ENCODE measurements at places on chromosomes 6 and 20.

DNA sequence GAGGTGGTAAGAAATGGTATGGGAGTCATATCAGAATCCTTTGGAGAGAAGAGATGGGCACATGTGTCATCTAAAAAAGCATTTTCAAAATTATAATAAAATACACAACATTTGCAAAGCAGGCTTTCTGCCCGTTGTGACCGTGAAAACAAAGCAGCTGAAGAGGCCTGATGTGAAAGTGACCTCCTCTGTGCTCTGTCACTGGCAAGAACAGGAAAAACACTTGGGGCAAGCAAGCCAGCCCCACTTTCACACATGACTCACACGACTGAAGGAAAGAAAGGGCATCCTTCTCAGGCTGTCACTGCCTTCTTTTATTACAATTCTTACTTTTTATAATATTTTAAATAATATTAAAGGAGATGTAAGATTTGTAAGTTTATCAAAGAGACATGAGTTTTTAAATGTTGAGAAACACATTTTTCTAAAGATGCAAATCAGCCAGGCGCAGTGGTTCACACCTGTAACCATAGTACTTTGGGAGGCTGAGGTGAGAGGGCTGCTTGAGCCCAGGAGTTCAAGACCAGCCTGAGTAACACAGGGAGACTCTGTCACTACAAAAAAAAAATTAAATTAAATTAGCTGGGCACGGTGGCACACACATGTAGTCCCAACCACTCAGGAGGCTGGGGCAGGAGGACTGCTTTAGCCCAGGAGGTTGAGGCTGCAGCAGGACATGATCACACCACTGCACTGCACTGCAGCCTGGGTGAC, 143.7 kb downstream of the BTBD9 start:
- no peak for DNase-seq

GRCh38 chr20:17834804-17835203, 133.8 kb downstream of the SNX5 start:
- DNase-seq, result no peak

GRCh38 chr6:93242049-93242448, 177.3 kb downstream of the EPHA7 start:
- DNase-seq, result no peak

DNA sequence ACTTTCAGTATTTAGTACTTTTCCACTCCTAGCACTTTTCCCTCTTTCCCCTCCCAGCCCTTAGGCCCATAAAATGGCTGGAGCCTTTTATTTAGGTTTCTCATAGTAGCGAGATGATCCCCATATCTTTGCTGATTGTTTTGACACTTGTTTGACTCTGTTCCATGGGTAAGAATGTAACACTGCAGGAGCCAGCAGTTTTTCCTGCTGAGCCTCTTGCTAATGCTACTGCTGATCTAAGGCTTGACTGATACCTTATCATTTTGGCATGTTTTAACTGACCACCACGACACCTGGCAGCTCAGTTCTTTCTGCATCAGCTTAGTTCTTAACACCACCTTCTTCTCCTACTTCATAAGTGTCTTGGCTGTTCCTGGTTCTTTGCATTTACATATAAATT, 29.6 kb downstream of the ZKSCAN8 start:
- DNase-seq, result no peak

- DNase-seq, result no peak
Measured at GRCh38 chr6:118581489-118581959, 33.4 kb downstream of the PLN start.

GRCh38 chr6:90468080-90468479, 118.8 kb downstream of the MAP3K7 start:
- DNase-seq, result no peak

- DNase-seq, result no peak
Measured at GRCh38 chr6:29491574-29491973, 3.8 kb upstream of the MAS1L start.

- no peak for DNase-seq
Measured at GRCh38 chr20:62537649-62538292, 62.0 kb upstream of the GATA5 start.

DNA sequence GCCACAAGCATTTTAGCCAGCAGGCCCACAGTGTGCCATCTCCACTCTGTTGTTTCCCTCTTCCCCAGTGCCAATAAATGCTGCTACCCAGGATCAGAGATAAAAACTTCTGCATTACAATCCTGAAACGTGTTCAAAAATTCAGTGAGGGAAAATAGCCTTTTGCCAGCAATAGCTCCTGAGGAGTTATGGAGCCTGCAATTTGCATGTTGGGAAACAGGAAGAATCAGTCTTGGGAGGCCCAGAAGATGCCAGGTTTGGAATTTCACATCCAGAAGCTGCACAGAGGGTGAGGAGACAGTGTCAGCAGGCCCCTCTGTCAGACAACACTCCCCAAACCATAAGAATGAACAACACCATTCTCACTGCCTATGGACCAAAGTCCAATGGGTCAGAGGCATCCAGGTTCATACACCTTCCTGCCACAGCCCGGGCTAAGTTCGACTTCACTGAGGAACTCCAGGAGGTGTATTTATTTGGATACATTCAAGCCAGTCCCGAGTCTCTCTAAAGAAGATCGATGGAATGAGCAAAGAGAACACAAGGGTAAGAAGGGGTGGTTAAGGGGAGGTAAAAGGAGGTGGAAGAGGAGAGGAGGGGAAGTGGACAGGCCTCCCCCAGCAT, 20.8 kb downstream of the RRBP1 start:
- DNase-seq, result no peak

DNA sequence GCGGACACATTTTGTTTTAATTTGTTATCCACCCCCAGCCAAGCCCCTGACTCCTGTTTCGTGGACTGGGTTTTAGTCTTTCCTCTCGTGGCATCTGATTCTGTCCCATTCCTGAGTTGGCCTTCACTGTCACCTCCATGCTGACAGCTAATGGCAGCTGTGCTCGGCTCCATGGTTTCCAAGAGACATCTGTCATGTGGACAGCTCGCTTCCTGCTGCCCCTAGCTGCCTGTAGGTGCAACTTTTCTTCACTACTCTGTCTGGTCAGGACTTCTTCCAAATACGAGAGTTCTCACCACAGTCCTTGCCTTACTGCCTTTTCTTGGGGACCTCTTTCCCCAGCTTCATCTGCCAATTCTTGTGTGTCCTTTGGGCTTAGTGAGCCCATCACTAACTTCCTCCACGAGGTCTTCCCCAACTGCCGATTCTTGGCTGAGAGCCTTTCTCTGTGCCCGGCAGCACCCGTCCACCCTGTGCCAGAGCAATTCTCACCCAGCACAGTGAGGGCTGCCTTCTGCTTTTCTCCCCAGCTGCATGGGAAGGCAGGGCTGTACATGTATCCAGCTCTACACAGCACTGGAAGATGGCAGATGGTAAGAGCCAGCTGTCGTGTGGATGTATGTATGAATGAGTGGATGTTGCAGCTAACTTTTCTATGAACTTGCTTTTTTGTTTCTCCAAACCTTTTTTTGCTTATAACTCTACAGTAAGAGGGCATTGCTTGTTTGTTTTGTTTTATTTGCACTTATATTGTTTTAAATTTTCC, 140.4 kb downstream of the F13A1 start:
- DNase-seq, result no peak

- no peak for DNase-seq
Measured at GRCh38 chr6:49553384-49553783, 2.9 kb downstream of the C6orf141 start.

DNA sequence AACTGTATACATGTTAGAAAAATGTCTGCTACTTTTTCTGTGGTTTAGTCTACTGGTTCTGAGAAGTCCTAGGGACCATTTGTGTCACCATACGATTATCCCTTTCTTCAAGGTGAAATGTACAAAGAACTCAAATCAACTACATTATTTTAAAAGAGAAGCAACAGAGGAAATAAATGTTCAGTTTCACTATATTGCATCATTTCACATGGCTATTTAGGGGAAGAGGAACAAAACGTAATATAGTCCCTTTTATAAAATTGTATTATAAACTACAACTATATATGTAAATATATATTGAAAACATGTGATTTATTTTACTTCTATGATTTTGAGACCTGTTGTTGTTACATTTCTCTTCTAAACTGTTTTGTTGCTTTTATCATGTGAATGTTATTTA, 1308.0 kb downstream of the EPHA7 start:
- DNase-seq, result no peak

- DNase-seq, result no peak
Measured at GRCh38 chr20:59159091-59159490, 4.5 kb upstream of the ZNF831 start.

- DNase-seq, result peak; percentile 81
Measured at GRCh38 chr6:53410508-53411258, 61.9 kb upstream of the ELOVL5 start.

GRCh38 chr6:21935561-21936028, 342.0 kb downstream of the SOX4 start:
- DNase-seq, result no peak

DNA sequence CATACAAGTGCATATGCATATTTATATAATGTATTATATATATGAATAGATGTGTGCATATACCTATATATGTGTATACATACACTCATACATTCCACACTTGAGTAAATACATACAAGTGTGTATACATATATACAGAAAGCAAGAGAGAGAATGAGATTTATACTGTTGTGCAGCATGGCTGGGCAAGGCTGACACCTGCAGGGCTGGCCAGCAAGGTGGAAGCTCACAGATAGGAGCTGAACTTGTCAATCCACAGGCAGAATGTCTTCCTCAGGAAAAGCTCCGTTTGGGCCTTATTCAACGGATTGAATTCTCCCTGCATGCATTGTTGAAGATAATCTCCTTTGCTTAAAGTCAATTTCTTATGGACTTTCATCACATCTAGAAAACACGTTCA, 256.7 kb downstream of the ZNF217 start:
- DNase-seq, result no peak

GRCh38 chr20:58984691-58985090, 3.6 kb downstream of the NELFCD start:
- DNase-seq, result no peak

DNA sequence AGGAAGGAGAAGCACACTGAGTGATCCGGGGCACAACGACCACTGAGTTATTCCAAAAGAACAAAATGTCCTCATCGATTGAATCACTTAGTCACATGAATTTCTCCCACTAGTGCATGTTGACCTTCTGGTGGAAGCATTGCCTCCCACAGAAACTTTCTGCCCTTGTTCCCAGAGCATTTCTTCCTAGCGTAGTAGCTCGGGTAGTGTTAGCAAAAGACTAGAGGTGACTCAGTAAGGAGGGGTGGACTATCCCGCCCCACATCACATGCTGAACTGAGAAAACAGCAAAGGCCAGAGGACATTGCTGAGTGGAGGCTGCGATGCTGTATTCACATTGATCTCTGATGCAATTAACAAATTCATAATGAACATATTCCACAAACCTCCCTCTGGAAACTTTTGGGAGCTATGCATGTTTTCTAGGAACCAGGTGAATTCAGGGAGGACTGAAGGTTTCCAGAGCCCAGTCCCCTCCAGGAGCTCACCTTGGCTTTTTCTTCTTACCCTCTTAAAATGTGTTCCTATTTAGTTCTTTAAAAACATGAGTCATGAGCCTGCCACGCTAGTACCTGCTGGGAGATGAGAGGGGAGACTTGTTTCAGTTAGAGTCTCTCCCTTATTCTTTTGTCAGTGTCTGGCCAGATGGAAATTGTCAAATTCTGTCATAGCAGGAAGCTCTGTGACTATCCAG, 507.9 kb downstream of the CDH26 start:
- DNase-seq, result no peak

DNA sequence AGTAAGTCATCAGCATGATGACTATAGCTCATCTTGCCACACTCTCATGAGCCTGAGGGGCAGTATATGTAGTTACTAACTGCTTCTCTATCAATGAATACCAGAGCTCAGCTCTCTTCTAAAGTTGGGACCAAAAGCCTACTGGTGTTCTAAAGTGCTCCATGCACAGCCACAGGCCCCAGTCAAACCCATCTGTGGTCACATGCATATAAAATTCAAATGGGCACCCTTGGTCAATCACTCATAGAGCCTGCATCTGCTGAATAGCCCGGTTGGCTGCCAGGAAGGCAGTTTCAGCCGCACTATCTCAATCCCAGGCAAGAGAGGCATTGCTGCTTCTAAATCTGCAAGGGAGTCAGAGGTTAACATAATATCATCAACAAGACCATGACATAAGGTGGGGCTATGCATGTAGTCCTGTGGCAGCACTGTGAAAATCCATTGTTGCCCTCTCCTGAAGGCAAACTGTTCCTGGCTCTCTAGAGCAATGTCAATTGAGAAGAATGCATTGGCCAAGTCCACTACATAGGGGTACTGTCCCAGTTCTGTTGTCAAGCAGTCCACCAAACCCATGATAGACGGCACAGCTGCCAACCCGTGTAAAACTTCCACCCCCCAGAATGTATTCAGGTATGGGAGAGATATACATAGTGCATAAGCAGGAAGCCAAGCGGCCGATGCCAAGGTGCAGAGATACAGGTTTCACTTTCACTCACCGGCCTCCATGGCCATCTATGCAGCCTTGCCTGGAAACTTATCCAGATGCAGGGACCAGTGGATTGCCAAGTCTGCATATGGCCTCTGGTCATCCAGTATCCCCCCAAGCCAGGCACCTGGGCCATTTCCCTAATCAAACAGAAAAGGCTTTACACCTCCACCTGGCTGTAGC, 76.2 kb downstream of the ALDH8A1 start:
- DNase-seq, result no peak

DNA sequence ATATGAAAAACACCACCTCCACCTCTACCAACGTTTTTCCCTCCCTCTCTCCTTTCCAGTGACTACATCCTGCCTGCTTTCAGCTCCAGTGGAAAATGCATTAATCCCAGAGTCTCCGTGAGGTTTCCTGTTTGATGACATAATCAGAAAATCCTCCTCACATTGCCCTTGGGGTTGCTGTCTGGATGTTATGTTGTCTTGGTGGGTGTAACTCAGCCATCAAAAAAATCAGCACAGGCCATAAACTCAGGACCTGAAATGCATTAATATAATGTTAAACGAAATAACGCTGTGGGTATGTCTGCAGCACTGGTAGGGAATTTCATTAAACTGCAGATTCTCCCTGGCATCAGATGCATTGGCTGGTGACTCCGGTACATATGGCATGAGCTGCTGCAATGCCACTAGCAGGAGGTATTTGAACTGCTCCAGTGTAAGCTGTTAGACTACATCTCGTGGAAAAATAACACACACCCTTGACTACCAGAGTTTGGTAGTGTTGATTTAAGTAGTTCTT, 297.8 kb downstream of the PRL start:
- no peak for DNase-seq

- DNase-seq, result no peak
Measured at GRCh38 chr6:167846997-167847606, 20.4 kb downstream of the AFDN start.
